ENCODE measurements at places on chromosomes 2 and 18. TPM values are rescaled to one million over a fixed set of nuclear protein-coding genes. Genes with fewer than 3 reads are reported as not detected.

The INPP5D gene
- 13.5 TPM for total RNA-seq

The ASB18 gene
- not detected for total RNA-seq

The SKOR2 gene
- total RNA-seq, result not detected

The SLC16A14 gene
- 13.7 TPM for total RNA-seq

The GKN2 gene
- not detected for total RNA-seq

Data from urinary bladder (tissue), 4 donors.